ENCODE measurements at places on chromosomes 5 and 9.

GRCh38 chr5:6036006-6036405, 342.3 kb downstream of the MED10 start:
- DNase-seq, result no peak

DNA sequence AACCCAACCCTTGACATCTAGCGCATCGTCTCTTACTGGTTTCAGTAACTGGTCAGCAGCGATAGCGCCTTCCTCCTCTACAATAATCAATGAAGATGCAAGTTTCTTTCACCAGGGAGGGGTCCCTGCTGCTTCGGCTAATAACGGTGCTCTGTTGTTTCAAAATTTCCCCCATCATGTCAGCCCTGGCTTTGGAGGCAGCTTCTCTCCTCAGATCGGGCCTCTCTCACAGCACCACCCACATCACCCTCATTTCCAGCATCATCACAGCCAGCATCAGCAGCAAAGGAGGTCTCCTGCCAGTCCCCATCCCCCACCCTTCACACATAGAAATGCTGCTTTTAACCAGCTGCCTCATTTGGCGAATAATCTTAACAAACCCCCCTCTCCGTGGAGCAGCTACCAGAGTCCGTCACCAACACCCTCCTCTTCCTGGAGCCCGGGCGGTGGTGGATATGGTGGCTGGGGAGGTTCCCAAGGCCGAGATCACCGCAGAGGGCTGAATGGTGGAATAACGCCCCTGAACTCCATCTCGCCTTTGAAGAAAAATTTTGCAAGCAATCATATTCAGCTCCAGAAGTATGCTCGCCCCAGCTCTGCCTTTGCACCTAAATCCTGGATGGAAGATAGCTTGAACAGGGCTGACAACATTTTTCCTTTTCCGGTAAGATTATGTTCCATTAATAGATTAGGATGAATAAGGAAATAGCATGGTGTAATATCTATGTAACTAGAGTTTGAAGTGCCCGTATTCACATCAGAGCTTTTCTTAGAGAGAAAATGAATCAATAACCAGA, 2.2 kb downstream of the CPEB4 start:
- DNase-seq, result peak; percentile 93

DNA sequence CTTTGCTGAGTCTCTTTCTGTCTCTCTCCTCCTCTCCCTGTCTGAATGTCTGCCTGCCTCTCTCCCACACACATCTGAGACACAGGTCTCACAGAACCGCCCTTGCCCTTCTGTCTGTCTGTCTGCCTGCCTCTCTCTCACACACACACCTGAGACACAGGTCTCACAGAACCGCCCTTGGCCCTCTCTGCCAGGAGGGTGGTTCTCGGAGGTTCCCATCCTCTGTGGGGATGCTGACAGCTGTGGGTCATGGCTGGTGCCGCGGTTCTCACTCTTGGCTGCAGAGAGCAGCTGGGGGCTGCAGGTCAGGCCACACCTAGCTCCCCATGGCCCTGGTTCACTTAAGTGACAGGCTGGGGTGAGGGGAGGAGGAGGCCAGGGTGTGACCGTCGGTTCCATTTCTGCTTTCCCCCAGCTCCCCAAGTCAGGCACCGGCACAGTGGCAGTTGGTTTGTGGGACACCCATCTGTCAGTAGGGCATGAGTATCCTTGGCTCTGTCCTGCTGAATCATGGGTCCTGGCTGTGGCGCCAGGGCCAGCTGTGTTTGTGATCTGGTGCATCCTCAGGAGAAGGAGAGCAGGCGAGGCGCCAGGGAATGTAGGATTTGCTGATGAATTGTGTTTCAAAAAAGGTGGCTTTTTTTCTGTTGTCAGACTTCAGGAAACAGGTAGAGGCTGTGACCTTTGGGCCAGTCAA, 42.3 kb upstream of the CLPTM1L start:
- DNase-seq, result no peak

DNA sequence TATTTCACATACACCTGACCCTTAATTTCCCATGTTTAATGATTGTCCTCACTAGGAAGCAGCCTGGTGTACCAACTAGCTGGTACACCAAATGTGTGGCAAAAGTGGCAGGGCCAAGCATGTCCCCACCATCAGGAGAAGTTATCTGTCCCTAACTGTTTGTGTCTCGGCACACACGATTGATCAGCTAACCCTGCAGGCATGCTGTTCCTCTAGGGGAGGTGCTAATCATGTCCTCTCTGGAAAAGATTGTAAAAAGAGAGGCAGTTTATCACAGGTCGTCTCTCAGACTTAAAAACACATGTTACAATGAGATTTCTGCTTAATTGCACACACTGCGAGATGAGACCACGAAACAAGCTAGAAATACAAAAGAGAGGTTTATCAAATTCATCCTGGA, 342.7 kb downstream of the DIRAS2 start:
- no peak for DNase-seq

GRCh38 chr5:135051872-135052271, 17.8 kb upstream of the PITX1 start:
- DNase-seq, result no peak

- no peak for DNase-seq
Observed at GRCh38 chr5:53022930-53023511, 33.9 kb downstream of the ITGA2 start.

DNA sequence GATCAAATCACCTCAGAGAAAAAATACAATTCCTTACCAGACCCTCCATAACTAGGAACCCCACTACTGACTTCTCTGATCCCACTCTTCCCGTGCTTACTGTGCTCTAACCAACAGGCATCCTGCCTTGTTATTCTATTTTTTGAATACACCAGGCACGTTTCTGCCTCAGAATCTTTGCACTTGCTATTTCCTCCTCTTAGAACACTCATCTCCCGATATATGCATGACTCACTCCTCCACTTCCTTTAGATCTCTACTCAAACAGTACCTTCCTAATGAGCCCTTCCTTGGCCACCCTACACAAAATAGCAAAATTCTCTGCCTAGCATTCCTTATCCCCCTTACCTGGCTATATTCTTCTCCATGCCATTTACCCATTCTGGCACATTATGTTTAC, 43.9 kb downstream of the MAPKAP1 start:
- DNase-seq, result no peak

DNA sequence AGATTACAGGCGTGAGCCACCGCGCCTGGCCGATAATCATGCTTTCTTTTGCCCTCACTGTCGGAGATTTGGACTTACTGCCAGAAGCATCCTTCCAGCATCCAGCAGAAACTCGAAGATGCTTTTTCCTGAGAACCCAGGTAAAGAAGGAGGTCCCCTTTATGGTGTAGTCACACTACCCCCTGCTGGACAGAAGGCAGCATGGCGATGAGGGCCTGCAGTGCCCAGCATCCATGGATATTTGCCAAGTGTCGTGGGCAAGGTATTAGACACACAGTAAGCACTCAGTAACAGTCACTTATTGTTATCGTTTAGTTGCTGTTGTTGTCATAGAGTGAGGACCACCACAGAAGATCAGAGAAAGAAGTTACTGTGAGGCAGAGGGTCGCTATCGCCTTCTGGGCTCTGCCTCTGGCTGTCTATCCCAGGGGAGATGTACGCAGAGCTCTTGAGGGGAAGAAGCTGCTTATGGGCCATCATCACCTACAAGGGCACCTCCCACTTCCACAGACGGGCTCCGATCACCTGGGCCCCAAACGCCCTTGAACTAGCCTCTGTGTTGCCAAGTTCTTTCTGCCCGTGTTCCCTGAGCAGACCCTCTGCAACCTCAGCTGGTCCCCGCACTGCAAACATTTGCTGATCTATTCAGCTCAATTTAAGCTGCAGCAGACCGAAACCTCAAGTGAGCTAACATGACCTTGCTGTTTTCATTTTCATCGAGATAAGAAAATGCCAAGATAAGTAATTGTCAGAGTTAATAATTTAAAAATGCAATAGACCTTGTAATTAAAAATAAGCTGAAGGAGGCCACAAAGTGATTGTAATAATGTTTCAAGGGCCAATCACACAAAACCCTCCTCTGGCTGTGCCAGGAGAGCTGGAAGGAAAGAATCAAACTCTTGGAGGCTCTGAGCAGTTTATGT, 23.9 kb downstream of the C5orf15 start:
- DNase-seq, result no peak

DNA sequence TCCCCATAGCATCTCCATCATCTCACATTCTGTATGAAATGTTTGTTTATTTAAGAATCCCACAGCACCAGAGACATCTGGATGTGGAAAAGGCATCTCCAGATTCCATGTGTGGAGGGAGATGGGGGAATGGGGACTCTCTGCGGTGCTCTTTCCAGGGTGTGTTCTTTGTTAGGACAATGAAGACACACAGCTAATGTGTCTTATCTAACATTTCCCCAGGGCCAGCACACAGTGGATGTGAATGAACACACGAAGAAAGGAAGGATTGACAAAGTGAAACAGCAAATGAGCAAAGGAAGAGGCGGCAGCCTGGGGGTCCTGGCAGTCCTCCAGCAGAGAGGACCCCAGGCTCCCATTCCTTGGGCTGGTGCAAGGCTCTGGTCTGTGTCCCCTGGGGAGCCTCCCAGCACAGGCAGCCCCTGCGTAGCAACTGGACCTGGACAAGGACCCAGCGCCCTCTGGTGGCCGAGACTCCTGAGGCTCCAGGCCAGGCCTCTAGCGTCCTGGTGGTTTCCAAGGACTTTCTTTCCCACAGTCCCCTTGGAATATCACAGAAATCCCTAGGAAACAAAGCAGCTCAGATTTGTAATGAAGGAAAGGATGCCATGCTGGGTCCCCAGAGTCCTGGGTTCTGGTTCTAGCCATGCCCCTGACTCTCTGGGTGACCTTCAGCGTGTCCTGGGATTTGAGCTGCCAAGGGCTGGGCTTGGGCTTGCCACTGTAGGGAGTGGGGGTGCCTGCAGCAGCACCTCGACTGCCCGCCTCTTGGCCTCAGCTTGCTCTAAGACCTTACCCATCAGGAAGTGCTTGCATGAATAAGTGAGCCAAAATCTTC, 3.5 kb upstream of the PDLIM7 start:
- DNase-seq, result peak; percentile 99

DNA sequence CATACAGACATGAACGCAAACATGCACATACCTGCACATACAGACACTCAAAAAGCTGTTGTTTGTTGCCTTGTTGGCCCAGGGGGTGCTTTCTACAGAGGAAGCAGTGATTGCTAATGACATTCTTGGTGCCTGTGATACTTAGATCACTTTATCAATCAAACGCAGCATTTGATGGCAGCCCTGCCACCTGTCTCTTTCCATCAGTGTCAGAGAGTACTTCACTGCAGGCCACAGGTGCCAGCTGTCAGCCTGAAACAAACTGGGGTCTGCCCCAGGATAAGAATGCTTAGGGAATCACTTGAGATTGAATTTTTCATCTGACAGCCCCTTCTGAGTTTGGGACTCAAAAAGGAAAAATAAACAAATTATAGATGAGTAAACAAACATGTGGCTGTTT, 388.9 kb upstream of the SGCD start:
- DNase-seq, result no peak

- DNase-seq, result no peak
Observed at GRCh38 chr9:129646654-129647053, 4.7 kb upstream of the ASB6 start.

DNA sequence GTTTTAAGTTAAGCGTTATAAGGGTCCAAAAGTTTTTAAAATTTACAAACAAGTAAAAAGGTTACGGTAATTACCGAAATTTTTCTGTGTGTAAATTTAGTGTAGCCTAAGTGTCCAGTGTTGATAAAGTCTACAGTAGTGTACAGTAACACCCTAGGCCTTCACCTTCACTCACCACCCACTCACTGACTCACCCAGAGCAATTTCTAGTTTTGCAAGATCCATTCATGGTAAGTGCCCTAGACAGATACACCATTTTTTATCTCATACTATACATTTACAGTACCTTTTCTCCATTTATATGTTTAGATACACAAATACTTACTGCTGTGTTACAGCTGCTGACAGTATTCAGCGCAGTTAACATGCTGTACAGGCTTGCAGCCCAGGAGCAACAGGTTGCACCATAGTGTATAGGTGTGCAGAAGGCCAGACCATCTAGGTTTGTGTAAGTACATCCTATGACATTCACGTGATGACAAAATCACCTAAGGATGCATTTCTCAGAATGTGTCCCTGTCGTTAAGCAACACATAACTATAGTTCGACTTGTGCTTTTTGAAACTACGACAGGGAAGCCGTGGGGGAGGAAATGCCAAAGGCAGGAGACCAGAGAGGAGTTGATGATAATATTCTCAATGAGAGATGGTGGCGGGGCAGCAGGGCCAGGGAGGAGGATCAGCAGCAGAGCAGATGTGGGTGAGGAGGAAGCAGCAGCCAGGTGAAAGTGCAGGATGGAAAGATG, 48.6 kb downstream of the PSMB7 start:
- DNase-seq, result no peak

- no peak for DNase-seq
Observed at GRCh38 chr9:100811643-100812042, 216.9 kb upstream of the PLPPR1 start.

DNA sequence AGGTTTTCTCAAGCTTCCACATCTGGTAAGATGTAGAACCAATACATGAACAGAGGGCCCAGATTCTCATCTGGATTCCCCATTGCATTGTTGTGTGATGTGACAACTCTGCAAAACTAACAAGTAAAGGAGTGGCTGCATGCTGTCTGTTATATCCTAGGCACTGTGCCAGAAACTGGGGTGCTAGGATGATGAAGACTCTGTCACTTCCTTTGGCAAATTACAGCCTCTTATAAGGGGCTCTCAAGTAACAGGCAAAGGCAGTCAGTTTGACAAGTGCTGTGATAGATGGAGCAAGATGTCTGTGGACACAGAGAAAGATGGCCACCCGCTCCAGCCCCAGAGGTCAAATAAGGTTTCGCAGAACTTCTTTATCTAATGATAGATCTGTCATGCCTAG, 115.7 kb downstream of the PAPPA start:
- DNase-seq, result no peak

- DNase-seq, result no peak
Observed at GRCh38 chr5:150374651-150375050, 17.2 kb downstream of the TCOF1 start.

DNA sequence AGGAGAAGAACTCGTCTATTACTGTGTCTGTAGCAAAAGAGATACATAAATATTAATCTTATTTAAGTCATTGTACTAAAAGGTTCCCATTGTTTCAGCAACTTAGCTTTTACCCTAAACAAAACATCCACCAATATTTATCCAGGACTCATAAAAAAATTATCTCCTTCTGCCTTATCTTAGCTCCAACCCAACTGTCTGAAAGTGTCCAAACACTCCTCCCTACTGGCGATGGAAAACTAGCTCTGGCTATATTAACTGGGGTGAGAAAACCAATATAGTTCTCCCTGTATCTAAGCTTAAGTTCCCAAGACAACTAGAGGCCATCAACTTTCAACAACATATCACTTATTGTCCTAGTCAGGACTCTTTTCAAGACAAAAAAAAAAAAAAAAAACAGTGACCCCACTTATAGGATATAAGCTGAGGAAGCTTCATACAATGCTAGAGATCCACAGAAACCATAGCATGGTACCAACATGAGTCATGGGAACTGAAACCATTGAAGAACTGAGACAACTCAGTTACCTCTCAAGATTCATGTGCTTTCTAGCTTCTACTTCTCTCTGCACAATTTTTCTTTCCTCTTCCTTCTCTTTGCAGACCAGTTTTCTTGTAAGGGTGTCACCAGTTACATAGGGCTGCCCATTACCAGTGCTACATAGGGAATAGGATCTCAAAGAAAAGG, 150.7 kb upstream of the RASA1 start:
- no peak for DNase-seq

All from posterior cingulate gyrus (tissue), 11 donors.